PC-9 (cell line): ENCODE measurements at places on chromosomes 2 and 18. TPM values are rescaled to one million over a fixed set of nuclear protein-coding genes. Genes with fewer than 3 reads are reported as not detected.

- no peaks in the 10 kb centered on the region for H3K27me3 ChIP-seq
- no peak for DNase-seq
- no peak overlapping the region for H3K4me3 ChIP-seq
- H3K4me1 ChIP-seq = no peaks in the 10 kb centered on the region
- peaks cover 25% of the 10 kb centered on the region for H3K36me3 ChIP-seq
Measured at GRCh38 chr2:17763641-17764333, 9.8 kb downstream of the GEN1 start.

Gene GULP1
- 31.5 and 38.0 TPM in 2 replicates for total RNA-seq

Gene SLC35F5
- total RNA-seq = 41.6 and 43.5 TPM in 2 replicates

DNA sequence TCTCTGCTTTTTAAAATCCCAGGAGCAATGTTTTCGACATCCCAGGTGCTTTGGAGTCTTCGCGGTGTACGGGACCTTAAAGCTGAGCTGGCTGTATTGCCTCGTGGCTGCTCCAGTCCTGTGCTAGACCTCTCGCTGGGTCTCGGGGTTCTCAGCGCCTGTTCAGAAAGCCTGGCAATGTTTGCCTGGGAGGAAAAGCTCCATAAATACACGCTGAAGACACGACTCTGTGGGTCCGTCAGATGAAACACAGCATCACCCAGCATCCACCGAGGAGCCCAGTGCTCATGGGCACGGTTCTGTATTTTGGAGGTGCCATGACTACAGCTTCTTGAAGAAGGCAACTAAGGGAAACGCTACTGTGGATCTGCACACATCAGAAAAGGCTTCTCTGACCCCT lies 21.6 kb downstream of the MBP start:
- H3K36me3 ChIP-seq = peaks cover 17% of the 10 kb centered on the region; the same call in 1 of the 2 replicates
- H3K4me3 ChIP-seq = no peak overlapping the region
- no peaks in the 10 kb centered on the region for H3K27me3 ChIP-seq

DNA sequence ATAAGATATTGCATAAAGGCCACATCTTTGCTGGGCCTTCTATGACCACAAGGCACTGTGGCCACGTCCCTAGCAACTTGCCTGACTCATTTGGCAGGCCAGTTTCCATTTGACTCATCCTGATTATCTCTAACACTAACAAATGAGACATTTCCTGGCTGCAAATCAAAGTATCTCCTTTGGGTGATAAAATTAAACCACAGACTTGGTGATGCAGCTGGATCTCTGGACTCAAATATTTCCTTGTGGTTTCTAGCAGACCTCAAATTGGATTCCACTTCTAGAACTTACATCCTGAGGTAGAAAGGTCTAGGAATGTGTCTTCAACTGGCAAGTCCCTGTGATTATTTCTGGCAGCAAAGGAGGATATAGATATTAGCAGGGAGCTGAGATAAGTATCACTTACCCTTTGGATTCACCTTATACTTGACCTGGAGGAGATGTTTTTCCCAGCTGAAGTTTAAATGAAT lies 167.9 kb upstream of the NXPH2 start:
- peaks cover 26% of the 10 kb centered on the region for H3K4me1 ChIP-seq
- H3K27ac ChIP-seq = peak overlapping the region; percentile 82
- H3K27me3 ChIP-seq = no peaks in the 10 kb centered on the region
- H3K36me3 ChIP-seq = no peaks in the 10 kb centered on the region

Gene CRYGC
- total RNA-seq = not detected in 2 replicates

DNA sequence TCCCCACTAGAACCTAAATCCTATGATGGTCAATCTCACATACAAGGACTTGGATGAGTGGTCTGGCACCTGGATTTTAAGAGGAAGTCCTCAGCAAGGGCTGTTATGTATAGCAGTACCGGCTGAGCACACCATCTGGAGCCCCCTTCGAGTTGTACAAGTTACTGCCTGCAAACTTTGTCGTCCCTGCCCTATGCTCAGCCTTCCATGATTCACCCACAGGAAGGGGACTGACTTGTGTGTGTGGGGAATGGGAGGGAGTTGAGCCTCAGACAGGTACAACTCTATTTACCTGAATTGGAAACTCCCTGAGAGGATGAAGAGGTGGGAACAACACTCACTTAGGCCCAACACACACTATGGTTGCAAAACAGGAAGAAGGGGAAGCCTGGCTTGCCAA lies 186.6 kb downstream of the MYO5B start:
- no peaks in the 10 kb centered on the region for H3K36me3 ChIP-seq
- no peak for DNase-seq
- H3K4me1 ChIP-seq = peaks cover 11% of the 10 kb centered on the region
- H3K4me3 ChIP-seq = no peak overlapping the region
- no peak overlapping the region for H3K27ac ChIP-seq
- no peaks in the 10 kb centered on the region for H3K27me3 ChIP-seq

DNA sequence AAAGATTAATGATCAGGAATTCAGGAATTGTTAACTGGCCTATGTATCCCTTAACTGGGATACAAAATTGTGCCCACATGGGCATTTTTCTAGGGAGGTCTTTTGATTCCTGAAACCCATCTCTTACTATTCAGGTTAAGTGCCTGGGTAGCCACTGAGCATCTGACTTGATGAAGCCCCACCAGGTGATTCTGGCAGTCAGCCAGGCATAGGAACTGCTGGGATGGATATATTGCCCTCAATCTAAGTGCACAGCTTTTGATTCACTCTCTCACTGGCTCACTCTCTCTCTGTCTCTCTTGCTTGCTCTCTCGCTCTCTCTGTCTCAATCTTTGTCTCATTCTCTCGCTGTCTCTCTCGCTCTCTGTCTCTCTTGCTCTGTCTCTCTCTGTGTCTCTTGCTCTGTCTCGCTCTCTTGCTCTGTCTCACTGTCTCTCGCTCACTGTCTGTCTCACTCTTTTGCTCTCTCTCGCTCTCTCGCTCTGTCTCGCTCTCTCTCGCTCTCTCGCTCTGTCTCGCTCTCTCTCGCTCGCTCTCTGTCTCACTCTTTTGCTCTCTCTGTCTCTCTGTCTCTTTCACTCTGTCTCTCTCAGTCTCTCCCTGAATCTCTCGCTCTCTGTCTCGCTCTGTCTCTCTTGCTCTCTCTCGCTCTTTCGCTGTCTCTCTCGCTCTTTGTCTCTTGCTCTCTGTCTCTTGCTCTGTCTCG lies 22.3 kb downstream of the INPP1 start:
- H3K4me1 ChIP-seq = no peaks in the 10 kb centered on the region
- H3K27ac ChIP-seq = no peak overlapping the region

Gene SRD5A2
- not detected in 2 replicates for total RNA-seq

GRCh38 chr2:149136111-149136510 lies 97.6 kb downstream of the LYPD6B start:
- H3K4me1 ChIP-seq = no peaks in the 10 kb centered on the region; the same call in 1 of the 2 replicates
- DNase-seq = no peak
- H3K36me3 ChIP-seq = 0 out of 2 replicates have a peak, but pooled peaks cover under 1% of the 10 kb centered on the region
- H3K4me3 ChIP-seq = no peak overlapping the region
- no peak overlapping the region for H3K27ac ChIP-seq
- no peaks in the 10 kb centered on the region for H3K27me3 ChIP-seq

- H3K27ac ChIP-seq = no peak overlapping the region
- DNase-seq = no peak
- no peaks in the 10 kb centered on the region for H3K4me1 ChIP-seq
- no peak overlapping the region for H3K4me3 ChIP-seq
- H3K27me3 ChIP-seq = no peaks in the 10 kb centered on the region
- no peaks in the 10 kb centered on the region for H3K36me3 ChIP-seq
Measured at GRCh38 chr18:34548120-34548972, 161.8 kb upstream of the DTNA start.

- H3K4me1 ChIP-seq = no peaks in the 10 kb centered on the region
- H3K36me3 ChIP-seq = no peaks in the 10 kb centered on the region
- no peak overlapping the region for H3K27ac ChIP-seq
- no peak overlapping the region for H3K4me3 ChIP-seq
- no peak for DNase-seq
Measured at GRCh38 chr2:8496079-8496478, 185.8 kb upstream of the ID2 start.

Gene PAIP2B
- 5.4 and 6.1 TPM in 2 replicates for total RNA-seq

DNA sequence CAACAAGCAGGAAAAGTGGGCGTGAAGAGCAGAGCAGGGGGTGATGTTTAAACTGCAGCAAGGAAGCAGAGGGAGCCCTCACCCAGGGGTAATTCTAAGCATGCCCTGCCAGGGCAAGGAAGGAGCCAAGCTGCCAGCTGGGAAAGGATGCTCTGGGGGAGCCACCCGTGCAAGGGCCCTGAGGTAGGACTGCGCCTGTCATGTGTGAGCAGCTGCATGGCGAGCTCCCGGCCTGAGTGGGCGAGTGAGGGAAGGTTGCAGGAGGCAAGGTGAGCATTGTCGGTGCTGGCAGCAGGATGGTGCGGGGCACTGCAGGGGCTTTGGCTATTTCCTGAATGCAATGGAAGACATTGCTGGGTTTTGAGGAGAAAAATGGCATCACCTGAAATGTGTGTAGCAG lies 107.2 kb downstream of the COPS8 start:
- H3K4me3 ChIP-seq = no peak overlapping the region
- H3K4me1 ChIP-seq = peaks cover 25% of the 10 kb centered on the region
- no peaks in the 10 kb centered on the region for H3K36me3 ChIP-seq
- H3K27me3 ChIP-seq = no peaks in the 10 kb centered on the region

Gene PRLH
- total RNA-seq = not detected in 2 replicates

Gene RBM43
- 4.8 and 5.3 TPM in 2 replicates for total RNA-seq

DNA sequence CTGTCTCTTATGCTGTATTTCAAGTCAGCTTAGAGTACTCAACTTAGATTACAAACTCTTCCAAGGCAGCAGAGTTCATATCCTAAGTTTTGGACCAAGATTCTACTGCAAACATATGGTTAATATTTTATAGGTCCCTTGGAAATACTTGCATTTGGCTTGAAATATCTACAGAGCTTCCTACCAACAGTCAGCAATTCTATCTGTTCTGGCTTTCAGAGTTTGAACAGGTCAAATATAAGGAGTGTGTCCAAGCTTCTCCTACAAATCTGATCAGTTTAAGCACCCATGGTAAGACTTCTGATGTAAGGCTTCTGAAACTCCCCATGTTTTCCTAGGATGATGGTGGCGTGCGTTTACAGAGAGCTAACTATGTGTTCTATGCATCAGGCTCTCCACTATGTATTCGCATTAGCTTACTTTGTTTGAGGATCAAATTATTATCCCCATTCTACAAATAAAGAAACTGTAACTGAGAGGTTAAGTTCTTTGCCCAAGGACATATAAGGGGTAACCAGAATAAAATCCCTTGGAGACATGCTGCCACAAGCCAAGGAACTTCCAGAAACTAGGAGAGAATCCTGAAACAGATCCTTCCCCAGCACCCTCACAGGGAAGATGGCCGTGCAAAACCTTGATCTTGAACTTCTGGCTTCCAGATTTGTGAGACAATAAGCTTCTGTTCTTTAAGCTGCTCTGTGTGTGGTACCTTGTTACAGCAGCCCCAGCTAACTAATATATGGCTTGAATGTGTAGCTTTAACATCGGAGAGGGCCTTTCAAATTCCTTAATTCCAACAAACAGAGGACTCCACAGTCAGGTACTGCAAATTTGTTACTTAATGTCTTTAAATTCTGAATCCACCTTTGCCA lies 55.1 kb downstream of the ATP8B1 start:
- peak overlapping the region; percentile 24; the same call in 1 of the 2 replicates for H3K27ac ChIP-seq
- H3K4me1 ChIP-seq = peaks cover 46% of the 10 kb centered on the region
- H3K27me3 ChIP-seq = no peaks in the 10 kb centered on the region
- no peak for DNase-seq

Gene DCDC2C
- total RNA-seq = not detected in 2 replicates

DNA sequence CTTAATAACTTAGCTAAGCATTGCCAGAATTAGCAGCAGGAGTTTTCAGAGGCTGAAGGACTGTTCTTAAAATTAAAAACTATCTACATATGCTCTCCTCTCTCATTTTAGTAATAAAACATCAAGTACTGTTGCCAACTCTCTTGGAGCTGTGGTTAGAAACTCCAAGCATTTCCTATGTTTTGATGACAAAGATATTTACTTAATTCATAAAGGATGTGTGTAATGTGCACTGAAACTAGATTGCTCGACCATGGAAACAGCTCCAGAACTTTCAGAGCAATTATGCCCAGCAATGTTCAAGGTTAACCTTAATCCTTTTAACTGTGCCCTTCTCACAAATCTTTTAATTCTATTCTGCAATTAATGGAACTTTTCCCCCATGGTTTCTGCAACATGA lies 8.4 kb downstream of the GRP start:
- DNase-seq = no peak
- peaks cover 19% of the 10 kb centered on the region; the same call in 1 of the 2 replicates for H3K27me3 ChIP-seq

GRCh38 chr2:128996078-128996477 lies 677.4 kb upstream of the HS6ST1 start:
- no peak for DNase-seq
- peaks cover 21% of the 10 kb centered on the region for H3K27me3 ChIP-seq
- H3K4me1 ChIP-seq = no peaks in the 10 kb centered on the region
- no peaks in the 10 kb centered on the region for H3K36me3 ChIP-seq

DNA sequence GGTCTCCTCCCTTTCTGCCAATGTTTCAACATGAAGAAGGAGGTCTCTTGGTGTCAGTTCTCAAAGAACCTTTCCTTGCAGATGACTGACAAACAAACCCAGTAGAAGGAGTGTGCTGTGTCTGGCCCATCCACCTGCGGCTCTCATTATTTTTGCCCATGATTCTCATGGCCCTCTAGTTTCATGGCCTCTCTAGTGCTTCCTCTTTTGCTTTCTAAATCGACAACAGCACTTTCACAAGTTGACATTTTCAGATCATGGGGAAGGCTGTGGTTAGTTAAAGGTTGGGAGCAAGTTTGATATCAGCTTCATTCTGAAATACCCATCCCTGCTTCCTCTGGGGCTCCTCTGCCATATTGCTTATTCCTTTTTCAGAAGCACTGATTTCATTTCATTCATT lies 805.2 kb downstream of the SLC4A3 start:
- no peak overlapping the region for H3K4me3 ChIP-seq
- no peak overlapping the region for H3K27ac ChIP-seq
- H3K27me3 ChIP-seq = no peaks in the 10 kb centered on the region
- no peaks in the 10 kb centered on the region for H3K36me3 ChIP-seq
- no peak for DNase-seq

Gene DOK6
- not detected in 2 replicates for total RNA-seq

DNA sequence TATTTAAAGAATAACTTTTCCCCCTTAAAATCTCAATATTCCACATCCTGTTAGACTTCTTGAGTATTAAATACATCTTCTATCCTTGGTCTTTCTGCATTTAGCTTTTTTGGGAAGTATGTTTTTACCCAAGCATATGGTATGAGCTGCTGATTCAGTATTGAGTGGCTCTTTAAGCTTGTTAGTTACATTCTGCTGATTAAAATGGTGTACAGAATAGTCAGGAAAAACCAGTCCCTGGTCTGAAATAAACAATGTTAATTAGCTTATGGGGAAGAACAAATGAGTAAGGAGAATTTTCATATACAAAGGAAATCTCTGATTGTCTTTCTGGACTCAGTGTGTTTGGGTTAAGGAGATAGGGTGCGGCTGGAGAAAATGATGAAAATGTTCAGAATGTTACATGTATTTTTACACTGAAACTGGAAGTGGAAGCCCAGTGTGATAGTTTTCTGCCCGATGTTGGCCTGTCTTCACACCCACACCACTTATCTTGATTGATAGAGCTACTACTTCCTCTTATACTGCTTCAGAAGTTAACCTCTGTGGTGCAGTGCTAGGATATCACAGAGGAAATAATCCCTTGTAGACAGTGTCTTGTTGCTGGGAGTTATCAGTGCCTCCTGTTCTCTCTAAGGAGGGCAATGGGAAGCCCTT lies 84.0 kb downstream of the MSH2 start:
- no peaks in the 10 kb centered on the region for H3K27me3 ChIP-seq
- H3K4me3 ChIP-seq = no peak overlapping the region
- H3K27ac ChIP-seq = no peak overlapping the region
- peaks cover 17% of the 10 kb centered on the region for H3K36me3 ChIP-seq
- no peak for DNase-seq

- H3K36me3 ChIP-seq = no peaks in the 10 kb centered on the region
- H3K4me3 ChIP-seq = no peak overlapping the region
- DNase-seq = no peak
- H3K4me1 ChIP-seq = peaks cover 47% of the 10 kb centered on the region
- H3K27me3 ChIP-seq = no peaks in the 10 kb centered on the region
Measured at GRCh38 chr2:118994172-118994700, 52.2 kb downstream of the MARCO start.

Gene TEX261
- total RNA-seq = 30.3 and 47.6 TPM in 2 replicates
